ENCODE measurements at places on chromosomes 11 and 22.

DNA sequence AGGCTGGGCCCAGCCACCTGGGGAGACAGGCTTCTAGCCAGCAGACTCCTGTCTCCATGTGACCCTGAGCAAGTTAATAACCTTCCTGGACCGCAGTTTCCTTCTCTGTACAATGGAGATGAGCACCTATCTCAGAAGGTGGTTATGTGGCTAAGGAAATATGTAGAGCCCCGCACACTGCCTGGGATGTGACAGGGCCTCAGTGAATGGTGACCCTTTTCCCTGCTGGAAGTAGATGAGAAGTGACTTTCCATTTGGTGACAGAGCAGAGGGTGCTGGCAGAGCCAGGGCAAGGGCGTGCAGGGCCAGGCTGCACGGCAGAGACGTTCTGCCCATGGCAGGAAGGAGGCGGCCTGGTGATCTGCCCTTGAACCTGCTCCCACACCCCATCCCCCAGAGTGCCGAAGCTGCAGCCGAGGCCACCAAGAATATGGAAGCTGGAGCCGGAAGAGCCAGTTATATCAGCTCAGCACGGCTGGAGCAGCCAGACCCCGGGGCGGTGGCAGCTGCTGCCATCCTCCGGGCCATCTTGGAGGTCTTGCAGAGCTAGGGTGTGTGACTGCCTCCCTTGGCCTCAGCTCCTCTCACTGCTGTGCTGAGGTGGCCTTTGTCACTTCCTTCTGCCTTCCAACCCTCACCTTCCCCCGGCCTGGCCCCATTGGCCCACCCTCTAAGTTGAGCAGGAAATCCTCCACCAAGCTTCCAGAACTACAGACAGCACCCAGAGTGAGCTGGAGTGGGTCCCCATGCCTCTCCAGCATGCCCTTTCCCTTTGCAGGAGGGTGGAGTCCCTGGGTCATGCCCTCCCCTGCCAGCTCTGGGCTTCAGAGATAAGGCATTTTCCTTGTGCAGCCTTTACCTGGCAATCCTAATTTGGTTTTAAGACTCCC lies 13.2 kb downstream of the TKFC start:
- DNase-seq: no peak

GRCh38 chr11:1573077-1573902 lies 1.2 kb upstream of the DUSP8 start:
- DNase-seq: peak; percentile 47

- DNase-seq: no peak
These were observed 25.0 kb upstream of the YPEL1 start for GRCh38 chr22:21760640-21761039.

DNA sequence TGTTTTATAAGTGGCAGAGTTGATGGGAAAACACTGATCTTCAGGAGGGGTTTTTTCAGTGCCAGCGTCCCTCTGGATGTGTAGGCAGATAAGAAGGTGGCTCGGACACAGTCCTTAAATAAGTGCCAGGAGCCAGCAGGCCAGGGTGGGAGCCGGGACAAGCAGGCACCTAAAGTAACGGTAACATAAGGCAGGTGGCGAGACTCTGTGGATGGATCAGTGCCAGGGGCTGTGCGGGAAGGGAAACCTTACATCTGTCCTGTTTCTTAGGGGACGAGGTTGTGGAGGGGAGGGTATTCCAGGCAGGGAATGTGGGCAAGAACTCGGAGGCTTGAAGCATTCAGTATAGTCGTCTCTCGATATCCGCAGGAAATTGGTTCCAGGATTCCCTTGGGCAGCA lies 15.9 kb downstream of the BCR start:
- DNase-seq: no peak

DNA sequence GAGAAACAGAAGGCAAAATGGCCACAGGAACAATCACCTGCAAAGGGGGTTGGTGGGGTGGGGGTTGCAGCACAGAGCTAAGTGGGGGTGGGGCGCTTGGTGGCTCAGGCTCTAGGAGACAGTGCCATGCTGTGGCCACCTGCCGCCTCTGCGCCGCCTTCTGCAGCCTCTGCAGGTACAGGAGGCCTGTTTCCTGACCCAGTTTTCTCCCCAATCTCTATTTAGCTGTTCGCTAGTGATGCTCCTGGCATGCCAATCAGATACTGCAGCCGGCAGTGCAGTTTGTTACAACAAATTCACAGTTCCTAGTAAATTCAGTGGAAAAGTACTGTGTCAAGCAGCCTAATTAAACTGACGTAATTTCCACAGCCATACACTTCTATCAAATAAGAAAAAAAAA lies 106.4 kb downstream of the SERGEF start:
- no peak for DNase-seq

DNA sequence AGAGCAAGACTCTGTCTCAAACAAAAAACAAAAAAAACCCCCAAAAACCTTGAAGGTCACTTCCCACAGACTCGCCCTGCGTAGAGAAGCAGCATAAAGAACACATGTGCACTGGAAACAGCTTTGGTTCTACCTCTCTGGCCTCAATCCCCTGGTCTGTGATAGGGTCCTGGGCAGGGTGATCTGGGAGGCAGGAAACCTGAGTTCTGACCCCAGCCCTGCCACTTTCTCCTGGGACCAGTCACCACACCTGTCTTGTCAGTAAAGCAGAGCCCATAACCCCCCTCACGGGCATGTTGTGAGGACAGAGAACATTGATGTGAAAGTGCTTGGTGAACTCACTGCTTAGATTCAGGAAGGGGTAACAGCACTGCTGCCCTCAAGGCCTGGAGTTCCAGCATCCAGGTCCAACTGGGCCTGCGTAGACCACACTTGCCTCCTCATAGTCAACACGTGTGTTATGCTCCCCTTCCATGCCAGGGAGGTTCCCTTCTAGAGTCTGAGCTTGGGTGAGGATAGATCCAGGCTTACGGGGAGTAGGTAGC lies 11.4 kb downstream of the UCP2 start:
- DNase-seq: peak; percentile 68

- no peak for DNase-seq
These were observed 40.5 kb downstream of the SGSM3 start for GRCh38 chr22:40410731-40411505.

DNA sequence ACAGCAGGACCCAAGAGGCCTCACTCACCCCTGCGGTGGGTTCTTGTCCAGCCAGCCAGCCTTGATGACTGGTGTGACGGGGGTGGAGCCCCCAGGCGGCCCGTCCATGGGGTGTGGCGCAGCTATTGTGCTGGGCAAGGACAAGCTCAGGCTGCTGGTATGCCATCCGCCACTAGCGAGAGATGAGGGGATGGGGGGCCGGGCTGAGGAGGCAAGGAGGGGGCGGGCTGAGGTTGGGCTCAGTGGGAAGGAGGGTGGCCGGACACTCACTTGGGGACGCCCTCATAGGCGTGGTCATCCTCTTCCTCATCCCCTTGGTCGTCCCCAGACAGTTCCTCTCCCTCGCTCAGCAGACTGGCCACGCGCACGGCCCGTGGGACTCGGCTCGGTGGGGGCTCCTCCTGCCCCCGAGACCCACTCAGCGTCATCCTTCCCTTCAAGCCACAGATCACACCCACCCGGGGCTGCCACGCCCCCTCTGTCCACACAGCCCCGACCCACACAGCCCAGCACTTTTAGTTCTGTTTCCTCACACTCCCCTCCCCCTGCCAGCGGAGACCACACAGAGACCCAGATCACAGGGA lies 38.0 kb upstream of the PDE2A start:
- no peak for DNase-seq

- peak; percentile 74 for DNase-seq
These were observed 11.7 kb downstream of the CXCR5 start for GRCh38 chr11:118895093-118896039.

DNA sequence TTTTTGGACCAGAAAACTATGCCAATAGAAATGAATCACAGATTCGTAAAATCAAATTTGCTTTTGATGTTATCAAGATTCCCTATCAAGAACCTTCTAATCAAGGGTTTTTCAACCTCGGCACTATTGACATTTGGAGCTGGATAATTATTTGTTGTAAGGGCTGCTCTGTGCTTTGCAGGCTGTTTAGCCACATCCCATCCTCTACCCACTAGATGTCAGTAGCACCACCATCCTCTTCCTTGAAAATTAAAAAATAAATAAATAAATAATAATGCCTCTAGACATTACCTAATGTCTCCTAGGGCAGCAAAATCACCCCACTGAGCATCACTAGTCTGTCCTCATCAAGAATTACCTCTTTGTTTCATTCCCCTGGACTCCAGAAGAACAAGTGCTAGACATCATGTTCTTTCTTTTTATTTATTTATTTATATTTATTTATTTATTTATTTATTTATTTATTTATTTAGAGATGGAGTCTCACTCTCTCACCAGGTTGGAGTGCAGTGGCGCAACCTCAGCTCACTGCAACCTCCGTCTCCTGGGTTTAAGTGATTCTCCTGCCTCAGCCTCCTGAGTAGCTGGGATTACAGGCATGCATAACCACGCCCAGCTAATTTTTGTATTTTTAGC lies 744.7 kb downstream of the KCNA4 start:
- DNase-seq: no peak

DNA sequence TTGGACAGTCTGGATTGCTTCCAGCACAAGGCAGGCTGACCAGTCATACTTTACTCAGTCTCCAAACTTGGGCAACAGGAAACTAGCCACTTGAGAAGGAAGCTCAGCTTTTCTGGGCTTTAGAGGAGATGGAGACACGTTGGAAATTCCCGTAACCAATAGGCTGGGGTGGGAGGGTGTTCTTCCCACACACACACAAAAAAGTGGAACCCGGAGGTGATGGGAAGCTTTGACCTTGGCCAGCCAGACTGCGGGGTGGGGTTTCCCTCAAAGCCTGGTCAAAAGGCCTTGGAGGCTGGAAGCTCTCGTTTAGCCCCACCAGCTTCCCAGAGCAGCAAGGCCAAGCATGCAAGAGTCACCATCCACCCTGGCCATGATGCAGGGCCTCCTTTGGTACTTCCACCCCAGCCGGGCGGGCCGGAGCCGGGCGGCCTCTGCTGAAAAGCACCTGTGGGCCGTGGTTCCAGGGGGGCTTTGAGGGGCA lies 126.2 kb downstream of the BCR start:
- DNase-seq: no peak

DNA sequence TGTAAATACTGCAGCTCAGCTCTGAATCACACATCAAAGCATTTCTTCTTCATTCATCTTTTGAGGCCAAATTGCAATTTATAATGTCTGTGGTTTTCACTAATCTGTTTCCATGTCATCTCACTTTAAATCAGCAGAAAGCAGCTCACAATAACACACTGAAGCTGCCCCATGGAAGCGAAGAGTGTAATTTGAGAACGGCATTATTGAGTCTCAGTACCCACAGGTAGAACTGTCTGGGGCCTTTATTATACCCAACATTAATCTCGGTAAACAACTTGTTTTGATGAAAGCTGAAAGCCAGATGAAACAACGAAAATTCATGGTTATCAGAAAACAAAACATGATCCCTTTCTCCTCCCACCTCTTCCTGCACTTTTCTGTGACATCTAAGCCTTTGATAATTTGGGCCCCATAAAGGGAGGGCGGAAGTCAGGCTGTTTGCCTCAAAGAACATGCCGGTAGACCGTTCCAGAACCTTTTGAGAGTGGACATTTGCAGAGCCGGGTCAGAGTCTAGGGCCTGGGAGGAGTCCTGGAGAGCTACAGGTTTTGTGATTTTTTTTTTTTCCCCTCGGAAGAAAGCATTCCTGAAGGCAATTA lies 68.2 kb upstream of the SESN3 start:
- DNase-seq: no peak

DNA sequence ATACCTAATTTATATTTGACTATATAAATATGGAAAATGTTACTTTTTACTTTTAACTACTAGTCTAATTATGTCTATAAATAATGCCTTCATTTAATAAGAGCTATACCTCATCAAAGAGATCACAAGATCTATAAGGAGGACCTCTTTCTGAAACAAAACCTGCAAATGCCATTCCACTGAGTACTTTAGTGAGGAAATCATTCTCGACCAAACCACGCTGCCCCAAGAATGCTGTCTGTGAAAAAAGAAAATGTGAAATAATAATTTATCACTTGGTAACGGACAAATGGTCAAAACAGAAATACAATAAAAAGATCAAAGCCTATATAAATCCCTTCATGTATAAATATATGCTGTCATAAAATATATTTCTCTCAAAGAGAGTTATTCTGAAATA lies 301.7 kb downstream of the SBF2 start:
- DNase-seq: no peak

GRCh38 chr22:43308836-43309235 lies 34.3 kb downstream of the SCUBE1 start:
- DNase-seq: no peak

DNA sequence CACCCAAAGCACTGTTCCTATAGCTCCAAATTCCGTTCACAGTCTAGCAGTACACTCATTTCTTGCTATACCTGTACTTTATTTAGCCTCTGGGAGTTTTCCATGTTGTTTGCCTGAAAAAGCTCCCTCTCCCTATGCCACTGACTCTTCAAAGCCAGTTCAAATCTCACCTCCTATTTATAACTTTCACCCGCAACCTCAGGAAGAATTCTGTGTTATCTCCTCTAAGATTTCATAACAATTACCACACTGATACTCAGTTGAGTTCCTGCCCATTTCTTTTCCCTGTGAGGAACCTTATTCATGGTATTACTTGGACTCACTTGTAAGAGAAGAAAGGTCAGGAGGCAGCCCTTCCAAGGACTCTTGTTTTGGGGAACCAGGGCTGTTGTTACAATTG lies 25.2 kb downstream of the GDPD4 start:
- DNase-seq: no peak

DNA sequence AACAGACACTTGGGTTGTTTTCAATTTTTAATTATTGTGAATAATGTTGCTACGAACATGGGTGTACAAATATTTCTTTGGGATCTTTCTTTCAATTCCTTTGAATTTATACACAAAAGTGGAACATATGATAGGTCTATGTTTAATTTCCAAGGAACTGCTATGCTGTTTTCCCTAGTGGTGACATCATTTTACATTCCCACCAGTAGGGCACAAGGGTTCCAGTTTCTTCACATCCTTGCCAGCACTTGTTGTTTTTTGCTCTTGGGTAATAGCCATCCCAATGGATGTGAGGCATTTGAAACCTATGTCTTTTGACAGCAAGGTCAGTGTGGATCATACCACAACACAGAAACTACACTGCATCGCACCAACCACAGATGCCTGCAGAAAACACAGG lies 41.8 kb upstream of the SCN3B start:
- no peak for DNase-seq

DNA sequence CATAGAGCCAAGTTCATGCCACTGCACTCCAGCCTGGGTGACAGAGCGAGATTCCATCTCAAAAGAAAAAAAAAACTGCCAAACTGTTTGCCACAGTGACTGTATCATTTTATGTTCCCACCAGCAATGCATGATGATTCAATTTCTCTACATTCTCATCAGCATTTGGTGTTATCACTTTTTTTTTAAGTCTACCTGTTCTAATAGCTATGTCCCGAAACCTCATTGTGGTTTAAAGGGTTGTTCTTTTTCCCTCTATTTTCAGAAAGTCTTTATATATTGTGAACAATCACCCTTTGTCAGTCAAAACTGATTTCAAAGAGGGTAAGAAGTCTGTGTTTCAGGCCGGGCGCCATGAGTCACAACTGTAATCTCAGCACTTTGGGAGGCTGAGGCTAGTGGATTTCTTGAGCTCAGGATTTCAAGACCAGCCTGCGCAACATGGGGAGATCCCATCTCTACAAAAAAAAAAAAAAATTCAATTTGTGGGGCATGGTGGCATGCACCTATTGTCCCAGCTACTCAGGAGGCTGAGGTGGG lies 14.8 kb upstream of the FAM168A start:
- DNase-seq: no peak

Data from stimulated activated CD8-positive, alpha-beta memory T cell treated with anti-CD3 and anti-CD28 coated beads, Interleukin-4, amount 100 ng/mL, for 48 hours (primary cell).